ENCODE measurements at places on chromosomes 7 and 10.

DNA sequence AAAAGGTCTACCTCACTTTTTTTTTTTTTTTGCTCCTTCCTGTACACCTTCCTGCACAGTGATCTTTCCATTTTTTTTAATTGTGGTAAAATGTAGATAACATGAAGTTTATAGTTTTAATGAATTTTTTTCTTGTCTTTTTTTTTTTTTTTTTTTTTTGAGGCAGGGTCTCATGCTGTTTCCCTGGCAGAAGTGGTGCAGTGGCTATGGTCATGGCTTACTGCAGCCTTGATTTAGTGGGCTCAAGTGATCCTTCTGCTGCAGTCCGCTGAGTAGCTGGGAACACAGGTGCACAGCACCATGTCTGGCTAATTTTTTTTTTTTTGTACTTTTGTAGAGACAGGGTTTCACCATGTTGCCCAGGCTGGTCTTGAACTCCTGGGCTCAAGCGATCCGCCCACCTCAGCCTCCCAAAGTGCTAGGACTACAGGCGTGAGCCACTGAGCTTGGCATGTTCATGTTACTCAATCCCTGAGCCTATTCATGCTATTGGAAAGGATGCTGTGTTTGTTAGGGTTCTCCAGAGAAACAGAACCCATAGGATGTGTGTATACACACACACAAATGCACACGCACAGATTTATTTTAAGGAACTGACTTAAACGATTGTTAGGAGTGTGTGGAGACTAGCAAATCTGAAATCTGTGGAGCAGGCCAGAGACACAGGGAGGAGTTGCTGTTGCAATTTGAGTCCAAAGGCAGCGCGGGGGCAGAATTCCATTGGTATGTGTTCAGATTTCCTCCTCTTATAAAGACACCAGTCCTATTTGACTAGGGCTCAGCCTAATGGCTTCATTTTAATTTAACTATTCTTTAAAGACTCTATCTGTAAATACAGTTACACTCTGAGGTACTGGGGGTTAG lies 29.1 kb downstream of the GALNT11 start:
- peak; percentile 53 for DNase-seq

DNA sequence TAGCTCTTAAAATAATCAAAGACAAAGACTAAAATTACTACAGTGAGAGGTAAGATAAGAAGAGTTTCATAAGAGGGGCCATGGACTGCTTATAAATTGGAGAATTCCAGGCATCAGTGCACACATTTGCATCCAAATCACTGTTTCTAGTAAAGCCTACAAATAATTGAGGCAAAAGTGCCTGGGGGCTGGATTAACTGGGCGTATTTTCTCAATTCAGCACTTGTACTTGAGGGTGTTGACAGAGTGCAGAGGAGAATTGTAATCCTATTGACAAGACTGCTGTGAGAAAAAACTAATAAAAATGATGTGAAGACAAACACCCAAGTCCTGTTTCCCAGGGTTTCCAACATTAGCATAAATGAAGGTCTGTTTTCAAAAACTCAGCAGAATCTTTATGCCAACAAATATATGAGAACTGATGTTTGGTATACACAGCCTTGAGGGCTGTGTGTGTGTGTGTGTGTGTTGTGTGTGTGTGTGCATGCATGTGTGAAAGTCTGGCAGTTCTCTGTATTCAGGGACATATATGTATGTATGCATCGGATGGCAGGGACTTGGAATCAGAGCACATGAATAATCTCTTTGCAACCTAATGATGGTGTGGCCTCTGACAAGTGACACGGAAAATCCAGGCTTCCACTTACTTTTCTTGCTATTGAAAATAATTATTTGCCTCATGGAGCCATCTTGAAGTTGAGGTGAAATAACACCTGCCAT lies 182.1 kb upstream of the CDC14C start:
- no peak for DNase-seq

DNA sequence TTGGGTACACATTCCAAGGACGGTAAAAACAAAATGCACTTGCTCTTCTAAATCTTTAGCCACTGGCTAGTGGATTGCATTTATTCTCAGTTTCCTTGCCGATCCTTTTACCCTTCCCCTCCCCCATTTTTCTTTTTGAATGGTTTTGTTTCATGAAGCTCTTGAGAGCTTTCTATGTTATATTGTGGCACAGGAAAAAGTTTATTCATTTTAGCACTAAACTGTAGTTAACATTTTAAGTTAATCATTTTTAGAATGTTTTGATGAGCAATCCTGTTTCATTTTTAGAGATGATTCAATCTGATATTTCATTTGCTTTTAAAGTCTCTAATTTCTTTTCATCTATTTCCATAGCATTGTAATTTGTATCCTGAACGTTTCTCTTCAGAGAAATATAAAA lies 24.0 kb downstream of the ZEB1 start:
- DNase-seq = no peak

- DNase-seq = peak; percentile 1
These were observed 684.6 kb downstream of the MAGI2 start for GRCh38 chr7:78768859-78769258.

- DNase-seq = no peak
These were observed 65.0 kb upstream of the EN2 start for GRCh38 chr7:155392726-155393570.

DNA sequence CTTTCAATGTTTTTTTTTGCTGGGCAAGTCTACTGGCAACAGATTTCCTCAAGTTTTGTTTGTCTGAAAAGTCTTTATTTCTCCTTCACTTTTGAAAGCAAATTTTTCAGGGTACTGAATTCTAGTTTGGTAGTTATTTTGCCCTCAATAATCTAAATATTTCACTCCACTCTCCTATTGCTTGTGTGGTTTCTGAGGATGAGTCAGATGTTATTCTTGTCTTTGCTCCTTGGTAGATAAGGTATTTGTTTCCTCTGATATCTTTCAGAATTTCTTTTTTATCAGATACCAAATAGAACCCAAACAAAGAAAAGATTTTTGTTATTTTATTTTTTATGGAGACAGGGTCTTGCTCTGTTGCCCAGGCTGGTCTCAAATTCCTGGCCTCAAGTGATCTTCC lies 99.2 kb upstream of the MALRD1 start:
- no peak for DNase-seq

GRCh38 chr7:129807863-129808262 lies 144.9 kb downstream of the UBE2H start:
- no peak for DNase-seq

- no peak for DNase-seq
These were observed 4.1 kb downstream of the ZNF777 start for GRCh38 chr7:149456506-149457421.

DNA sequence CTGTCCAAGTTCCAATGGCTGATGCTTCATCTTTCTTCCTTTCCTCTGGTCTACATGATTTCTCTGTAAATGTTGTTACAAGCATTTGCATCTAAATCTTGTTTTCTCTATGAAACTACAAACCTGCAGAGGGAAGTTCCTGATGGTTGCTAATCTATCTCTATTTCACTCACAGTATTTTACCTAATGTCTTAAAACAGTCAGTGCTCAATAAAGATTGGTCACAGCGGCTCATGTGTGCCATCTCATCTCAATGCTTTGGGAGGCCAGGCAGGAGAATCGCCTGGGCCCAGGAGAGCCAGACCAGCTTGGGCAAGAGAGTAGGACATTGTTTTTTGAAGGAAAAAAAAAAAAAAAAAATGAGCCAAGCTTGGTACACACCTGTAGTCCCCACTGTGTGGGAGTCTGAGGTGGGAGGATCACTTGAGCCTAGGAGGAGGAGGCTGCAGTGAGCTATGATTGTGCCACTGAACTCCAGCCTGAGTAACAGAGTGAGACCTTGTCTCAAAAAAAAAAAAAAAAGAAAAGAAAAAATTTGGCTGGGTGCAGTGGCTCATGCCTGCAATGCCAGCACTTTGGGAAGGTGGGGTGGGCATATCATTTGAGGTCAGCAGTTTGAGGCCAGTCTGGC lies 71.3 kb upstream of the ARMC3 start:
- DNase-seq = no peak

DNA sequence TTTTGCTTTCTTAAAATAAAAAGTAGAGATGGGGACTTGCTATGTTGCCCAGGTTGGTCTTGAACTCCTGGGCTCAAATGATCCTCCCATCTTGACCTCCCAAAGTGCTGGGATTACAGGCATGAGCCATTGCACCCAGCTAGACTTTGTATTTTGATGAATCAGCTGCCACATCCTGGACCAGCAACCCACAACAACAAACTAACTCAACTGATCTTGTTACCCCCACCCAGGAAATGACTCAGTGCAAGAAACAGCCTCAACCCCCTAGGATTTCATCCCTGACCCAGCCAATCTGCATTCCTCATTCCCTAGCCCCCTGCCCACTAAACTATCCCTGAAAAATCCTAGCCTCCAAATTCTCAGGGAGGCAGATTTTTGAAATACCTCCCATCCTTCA lies 123.8 kb downstream of the IPMK start:
- no peak for DNase-seq

DNA sequence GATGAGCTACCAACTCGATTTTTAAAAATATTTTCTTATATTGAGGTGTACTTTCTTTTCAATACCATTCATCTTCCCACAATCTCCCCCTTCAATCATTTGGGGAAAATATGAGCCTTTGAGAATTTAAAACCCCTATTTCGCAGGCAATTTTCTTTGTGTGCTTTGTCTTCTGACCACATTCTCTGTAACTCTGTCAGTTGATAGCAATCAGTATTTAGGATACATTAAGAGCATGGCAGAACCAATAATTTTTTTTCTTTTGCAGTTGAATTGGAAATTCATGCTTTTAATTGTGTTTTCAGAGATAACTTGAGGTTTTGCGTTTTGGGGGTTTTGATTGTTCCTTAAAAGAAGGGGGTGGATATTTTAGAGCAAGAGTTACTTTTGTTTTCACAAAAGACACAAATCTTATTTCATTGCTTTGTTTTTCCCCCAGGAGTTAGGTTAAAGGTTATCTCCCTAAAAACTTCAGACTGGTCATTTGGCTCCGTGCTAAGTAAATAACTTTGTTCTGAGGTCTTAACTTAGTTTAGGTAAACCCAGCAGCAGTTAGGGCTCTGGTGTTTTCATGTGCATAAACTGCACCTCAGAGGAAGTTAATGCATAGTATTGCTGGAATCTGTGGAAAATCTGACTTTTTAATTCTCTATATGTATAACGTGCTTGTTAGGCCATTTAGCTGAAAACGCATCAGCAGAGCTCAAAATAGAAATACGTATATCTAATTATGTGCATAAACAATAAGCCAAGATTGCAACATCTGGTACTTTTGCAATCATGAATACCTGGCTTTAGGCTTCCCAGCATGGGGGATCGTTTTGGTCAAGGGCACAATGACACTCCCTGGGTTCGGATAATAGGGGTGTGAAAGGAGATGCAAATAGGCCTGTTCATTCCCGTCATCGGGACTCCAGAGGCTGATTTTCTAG lies 676.4 kb upstream of the ANKRD30A start:
- DNase-seq = no peak

- no peak for DNase-seq
These were observed 86.9 kb downstream of the SIRT1 start for GRCh38 chr10:67971311-67971710.

- DNase-seq = peak; percentile 71
These were observed 139.7 kb upstream of the SH2B2 start for GRCh38 chr7:102147008-102147407.

GRCh38 chr7:81515009-81515408 lies 254.8 kb downstream of the HGF start:
- DNase-seq = peak; percentile 47

GRCh38 chr10:4370376-4370775 lies 455.6 kb upstream of the AKR1E2 start:
- DNase-seq = peak; percentile 58

- no peak for DNase-seq
These were observed 615.7 kb downstream of the SORCS1 start for GRCh38 chr10:106548832-106549231.

GRCh38 chr7:6139189-6139996 lies 108.2 kb downstream of the ANKRD61 start:
- DNase-seq = peak; percentile 6

DNA sequence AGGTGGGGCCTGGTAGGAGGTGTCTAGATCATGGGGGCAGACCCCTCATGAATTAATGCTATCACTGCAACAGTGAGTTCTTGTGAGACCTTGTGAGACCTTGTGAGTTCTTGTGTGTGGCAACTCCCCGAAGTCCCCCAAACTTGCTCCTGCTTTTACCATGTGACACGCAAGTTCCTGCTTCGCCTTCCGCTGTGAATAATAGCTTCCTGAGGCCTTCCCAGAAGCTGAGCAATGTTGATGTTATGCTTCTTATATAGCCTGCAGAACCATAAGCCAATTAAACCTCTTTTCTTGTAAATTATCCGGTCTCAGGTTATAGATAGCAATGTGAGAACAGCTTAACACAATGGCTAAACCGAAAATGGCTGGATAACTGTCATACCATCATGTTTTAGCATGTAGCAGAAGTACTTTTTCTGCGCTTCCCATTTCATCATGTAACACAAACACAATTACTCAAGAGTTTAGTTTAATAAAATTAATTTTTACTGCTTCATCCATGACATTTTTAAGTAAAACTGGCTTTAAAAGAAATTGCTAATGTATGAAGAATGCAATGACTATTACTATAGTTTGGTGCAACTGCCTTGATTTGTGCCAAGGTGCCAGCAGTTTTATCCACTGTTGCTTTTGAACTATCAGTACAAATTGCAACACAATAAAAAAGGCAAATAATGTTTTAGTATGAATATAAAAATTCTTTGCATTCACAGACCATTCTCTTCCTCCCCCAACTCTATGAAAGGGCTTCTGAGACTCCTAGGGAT lies 87.7 kb upstream of the TMEM168 start:
- no peak for DNase-seq

- peak; percentile 66 for DNase-seq
These were observed 43.9 kb upstream of the PODXL start for GRCh38 chr7:131600085-131600881.

- DNase-seq = no peak
These were observed 46.3 kb upstream of the PIK3CG start for GRCh38 chr7:106818736-106819135.

DNA sequence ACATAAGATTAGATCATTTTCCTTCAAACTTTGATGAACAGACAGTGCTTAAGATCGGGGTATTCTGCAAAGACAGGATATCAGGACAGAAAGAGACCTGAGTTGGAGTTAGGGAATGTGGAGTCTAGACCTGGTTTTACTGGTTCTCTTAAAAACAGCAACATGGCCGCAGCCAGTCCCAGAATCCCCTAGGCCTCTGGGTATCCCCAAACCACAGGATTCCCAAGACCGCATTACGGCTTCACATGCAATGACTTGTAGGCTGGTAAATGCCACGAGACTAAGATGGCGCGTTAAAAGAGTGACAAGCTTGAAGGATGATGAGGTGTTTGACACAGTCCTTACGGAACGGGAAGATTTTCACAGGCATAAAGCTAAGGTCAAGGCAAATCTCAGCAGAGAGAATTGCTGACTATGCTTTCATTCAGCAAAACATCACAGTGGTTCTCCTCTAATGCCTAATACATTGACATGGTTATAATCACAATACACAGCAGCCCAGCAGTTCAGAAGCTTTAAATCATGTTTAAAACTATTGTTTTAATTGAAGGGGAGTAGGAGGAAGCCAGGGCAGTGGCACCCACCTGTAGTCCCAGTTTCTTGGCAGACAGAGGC lies 32.9 kb downstream of the MPP7 start:
- no peak for DNase-seq

DNA sequence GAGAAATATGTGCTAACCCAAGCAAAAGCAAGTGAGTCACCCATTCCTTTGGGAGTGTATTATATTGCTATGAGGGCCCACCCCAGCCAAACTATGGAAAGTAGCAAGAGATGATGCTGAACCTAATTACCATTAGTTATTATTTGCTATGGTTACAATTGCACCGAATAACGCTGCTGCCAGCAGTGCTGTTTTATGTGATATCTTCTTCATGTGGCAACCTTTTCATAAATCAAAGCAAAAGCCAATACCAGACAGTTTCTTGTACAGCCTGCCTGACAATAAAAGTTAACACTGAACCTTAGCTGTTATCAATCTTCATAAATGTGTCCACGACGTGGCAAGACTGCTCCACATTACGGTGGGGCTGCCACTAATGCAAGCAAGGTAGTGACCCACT lies 241.7 kb upstream of the PLXNA4 start:
- no peak for DNase-seq
